ENCODE measurements at places on chromosomes 13 and 19.

DNA sequence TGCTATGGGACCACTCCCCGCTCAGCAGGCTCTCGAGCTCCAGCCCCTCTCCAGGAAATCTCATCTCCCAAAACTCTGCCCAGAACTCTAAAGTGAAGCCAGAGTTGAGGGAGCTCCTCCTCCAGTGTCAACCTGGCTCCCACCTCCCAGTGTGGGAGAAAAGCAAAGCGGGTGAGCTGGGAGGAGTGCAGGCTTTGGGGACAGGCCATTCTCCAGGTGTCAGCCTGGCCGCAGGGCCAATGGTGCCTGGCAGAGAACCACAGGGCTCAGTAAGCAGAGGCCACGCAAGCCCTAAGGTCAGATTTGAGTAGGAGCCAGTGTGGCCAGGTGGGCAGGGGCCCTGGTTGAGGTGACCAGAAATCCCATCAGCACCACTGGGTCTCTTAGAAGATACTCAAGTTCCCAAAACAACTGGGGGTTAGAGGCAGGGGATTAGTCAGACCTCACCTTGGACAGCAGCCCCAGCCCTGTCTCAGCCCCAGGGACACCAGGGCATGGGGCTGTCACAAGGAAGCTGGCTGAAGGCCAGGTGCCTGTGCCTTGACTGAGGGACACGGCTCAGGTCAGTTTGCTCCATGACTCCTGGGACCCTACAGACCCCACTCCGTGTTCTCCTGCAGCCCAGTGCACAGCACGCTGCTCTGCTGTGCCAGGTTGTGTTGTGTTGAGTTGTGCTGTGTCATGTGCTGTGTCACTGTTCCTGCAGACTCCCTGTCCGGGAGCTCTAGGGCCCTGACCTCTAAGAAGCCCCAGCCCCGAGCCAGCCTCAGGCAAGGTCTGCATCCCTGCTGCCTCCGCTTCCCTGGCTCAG, 2.8 kb upstream of the ZNF181 start:
- no peak for DNase-seq

DNA sequence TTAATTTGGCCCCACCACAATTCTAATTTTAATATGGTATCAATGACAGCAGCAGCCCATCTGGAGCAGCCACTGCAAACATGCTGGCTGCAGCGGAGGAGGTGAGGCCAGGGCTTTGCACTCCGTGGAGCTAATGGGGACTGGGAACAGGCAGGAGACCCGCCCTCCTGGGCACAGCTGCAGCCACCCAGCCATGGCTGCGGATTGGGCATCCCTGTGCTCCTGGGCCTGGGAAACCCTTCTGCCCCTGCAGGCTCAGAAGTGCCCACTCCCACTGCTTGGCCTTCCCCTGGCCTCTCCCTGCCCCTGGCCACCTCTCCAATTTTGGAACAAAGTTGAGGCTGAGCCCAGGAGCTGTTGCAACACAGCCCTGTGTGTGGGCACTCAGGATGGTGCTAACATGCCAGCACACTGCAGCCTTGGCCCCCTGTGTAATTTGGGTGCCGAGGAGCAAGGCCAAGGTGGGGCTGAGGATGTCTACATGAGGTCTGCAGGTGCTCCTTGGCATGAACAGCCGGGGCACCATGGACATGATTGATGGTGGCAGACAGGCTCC, 123.6 kb downstream of the PCDH9 start:
- no peak for DNase-seq

GRCh38 chr13:40756042-40756441, 14.9 kb downstream of the MRPS31 start:
- no peak for DNase-seq

- no peak for DNase-seq
These were observed 94.5 kb downstream of the GNG7 start for GRCh38 chr19:2607712-2608601.

DNA sequence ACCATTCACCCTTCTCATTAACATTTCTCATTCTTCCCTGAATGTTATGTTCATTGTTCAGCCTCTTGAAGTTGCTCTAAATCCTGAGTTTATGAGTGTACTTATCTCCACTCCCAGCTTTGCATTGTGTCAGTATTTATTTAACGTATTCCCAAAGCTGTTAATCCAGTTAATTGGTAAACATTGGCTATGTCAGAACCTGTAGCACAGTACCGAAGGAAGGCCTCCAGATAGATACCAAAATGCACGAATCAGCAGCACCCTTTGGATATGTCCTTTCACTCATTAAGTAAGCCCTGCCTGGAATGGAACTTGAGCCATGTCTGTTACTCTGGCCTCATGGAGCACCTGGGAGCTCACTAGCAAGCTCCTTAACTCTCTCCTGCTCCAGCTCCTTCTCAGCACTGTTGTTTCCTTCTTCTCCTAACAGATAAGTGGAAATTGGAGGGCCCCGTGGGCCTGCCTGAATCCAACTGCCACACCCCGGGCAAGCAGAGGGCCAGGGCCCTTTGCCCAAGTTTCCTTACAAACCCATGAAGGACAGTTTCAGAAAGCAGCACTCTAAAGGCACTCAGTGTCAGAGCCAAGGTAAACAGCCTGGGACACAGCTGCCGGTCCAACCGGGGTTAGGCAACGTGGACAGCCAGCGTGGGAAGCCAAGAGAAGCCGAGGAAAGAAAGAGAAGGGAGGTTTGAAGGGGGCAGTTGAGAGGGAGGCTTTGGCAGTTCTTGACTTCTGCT, 155.0 kb upstream of the SERP2 start:
- DNase-seq: peak; percentile 67

GRCh38 chr19:2425622-2426581, 1.5 kb downstream of the TIMM13 start:
- no peak for DNase-seq

GRCh38 chr19:10517760-10518443, 655 bp upstream of the S1PR5 start:
- DNase-seq: peak; percentile 41

GRCh38 chr19:42169486-42170413, 37.5 kb upstream of the POU2F2 start:
- no peak for DNase-seq

- DNase-seq: peak; percentile 79
These were observed 13.6 kb downstream of the LTBP4 start for GRCh38 chr19:40614622-40615411.

GRCh38 chr19:41801792-41802211, 5.4 kb downstream of the CEACAM3 start:
- peak; percentile 49 for DNase-seq

GRCh38 chr19:11092181-11092538, 2.9 kb downstream of the LDLR start:
- DNase-seq: peak; percentile 87

GRCh38 chr19:7905859-7906258, 2.2 kb downstream of the MAP2K7 start:
- no peak for DNase-seq

DNA sequence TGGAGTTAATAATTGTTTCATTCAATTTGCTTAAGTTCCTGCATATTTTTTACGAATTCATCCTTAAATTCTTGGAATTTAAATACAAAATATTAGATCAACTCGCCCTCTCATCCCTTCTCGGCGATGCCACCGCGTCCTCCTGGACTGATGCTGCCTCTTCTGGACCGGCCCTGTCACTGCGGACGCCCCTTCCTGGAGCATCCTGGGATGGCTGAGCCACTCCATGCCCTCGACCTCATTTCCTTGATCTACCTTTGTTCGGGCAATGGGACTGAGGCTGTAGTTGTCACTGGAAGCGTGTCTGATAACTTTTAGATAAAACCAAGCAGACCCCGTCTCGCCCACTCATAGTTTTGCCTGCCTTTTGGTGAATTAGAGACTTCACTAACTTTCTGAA, 283.7 kb downstream of the TEX29 start:
- no peak for DNase-seq

- DNase-seq: peak; percentile 63
These were observed 903.1 kb downstream of the SLITRK6 start for GRCh38 chr13:84896128-84896527.

DNA sequence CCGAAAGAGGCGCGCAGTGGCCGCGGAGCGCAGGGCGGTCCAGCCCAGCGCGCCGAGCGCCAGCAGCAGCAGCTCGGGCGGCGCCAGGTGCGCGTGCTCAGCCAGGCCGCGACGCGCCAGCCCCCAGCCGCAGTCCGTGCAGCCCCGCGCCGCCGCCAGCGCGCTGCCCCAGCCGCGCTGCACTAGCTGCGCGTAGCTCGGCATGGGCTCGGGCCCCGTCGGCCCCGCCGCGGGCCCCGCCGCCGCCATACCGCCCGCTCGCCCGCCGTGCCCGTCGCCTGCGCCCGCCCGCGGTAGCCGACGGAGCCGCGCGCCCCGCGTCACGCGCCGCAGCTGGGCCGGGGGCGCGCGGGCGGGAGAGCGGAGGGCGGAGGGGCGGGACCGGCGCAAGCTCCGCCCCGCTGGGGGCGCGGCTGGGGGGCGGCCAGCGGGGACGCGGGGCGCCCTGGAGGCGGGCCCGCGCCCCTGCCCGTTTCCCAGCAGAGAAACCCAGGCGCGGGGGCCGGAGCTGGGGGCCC, at the start of gene CERS1:
TSS of gene CERS1 (minus strand) at position 335 of the 518 bp plus-strand sequence. CDS start at position 249, 86 bp downstream.
- DNase-seq: no peak

DNA sequence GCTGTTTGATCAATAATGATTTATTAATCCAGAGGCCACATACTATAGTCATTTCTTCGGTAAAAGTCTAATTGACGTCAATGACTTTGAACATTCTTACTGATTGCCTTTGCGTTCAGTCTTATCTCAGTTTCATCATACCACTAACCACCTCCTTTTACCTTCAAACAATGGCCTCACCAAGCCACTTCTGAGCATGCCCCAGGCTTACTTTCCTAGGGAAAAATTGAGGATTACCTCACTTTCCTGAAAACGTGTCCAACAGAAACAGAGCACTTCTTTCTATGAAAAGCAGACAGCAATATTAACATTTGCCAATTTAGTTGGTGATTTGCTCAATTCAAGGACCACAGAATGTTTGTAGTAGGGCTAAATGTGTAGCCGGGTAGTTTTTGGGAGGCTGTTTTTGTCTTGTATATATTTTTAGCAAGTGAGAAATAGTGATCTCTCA, 157.6 kb downstream of the KLF5 start:
- no peak for DNase-seq

DNA sequence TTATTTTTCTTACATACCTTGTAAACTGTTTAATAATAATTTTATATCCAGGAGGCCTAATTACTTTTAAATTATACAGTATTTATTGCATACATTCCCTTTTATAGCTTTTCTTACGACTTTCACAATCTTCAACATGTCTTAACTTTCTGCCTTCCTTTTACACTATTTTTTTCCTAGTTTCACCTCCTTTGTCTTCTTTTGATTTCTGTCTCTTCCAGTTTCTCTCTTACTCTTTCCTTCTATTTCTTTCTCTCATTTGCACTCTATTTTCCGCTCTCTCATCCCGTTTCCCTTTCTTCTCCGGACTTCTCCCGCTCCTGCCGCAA, 11.5 kb downstream of the ZNF552 start:
- DNase-seq: no peak

DNA sequence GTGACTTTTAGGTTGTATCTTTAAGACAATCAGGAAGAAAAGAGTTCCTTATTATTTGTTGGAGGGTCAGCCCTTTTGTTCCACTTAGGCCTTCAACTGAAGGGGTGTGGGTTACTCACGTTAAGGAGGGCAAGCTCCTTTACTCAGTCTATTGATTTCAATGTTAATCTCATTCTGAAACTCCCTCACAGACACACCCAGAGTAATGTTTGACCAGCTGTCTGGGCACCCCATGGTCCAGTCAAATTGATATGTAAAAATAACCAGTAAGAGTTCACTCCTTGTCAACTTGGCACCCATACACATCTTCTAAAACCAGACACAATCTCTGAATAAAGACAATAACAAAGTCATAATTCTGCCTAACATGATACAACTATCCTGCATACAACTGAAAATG, 292.9 kb downstream of the KLF5 start:
- DNase-seq: no peak

- no peak for DNase-seq
These were observed 38.2 kb downstream of the PDS5B start for GRCh38 chr13:32624441-32624840.

GRCh38 chr13:114035583-114036531, 62.0 kb upstream of the C13orf46 start:
- DNase-seq: no peak

GRCh38 chr13:75025956-75026355, 456.0 kb downstream of the TBC1D4 start:
- DNase-seq: no peak

DNA sequence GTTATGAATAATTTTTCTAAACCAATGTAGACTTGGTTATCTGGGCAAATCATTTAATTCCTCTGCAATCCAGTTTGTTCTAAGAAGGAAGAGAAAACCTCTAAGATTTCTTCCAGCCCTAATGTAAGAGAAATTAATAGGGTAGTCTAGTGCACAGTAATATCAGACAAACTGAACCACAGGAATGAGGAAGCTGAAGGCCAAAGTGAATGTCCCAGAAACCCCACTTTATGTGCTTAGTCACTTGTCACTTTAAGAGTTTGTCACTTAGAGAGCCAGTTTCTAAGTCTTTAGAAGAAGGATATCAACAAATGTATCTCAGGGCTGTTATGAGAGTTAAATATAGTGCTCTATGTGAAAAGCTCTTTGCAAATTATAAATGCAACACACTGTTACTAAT, 750.6 kb downstream of the DIAPH3 start:
- no peak for DNase-seq

DNA sequence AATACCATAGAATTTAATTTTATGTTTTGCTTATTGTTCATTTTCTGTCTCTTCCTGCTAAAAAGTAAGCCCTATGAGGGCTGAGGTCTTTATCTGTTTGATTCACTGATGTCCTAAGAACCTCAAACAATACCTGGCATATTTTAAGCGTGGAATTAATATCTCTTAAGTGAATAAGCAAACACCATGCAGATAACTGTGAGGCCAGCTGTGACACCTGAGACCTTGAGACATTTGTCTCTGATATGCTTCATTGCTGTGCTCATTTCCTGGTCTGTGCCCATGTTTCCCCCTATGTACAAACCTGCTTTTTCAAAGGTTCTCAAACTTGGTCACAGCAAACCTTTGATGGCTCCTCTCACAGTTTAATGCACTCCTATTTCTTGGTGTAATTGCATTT, 254.6 kb downstream of the COG6 start:
- no peak for DNase-seq

- no peak for DNase-seq
These were observed 3.4 kb upstream of the IRF2BP1 start for GRCh38 chr19:45889210-45889885.

GRCh38 chr13:91326146-91326545, 21.3 kb upstream of the MIR17HG start:
- peak; percentile 23 for DNase-seq

GRCh38 chr19:16309643-16310042, 15.0 kb upstream of the KLF2 start:
- no peak for DNase-seq

- DNase-seq: no peak
These were observed 488.4 kb downstream of the KLF5 start for GRCh38 chr13:73547239-73547638.
